ENCODE measurements at places on chromosomes 1 and 21.

- DNase-seq: no peak
Measured at GRCh38 chr1:202160377-202160940, at the start of gene PTPN7. Gene PTPN7 (minus strand): TSS chr1:202160602. CDS start chr1:202159402, 1,200 bp downstream.

GRCh38 chr1:206866062-206866461 is 639 bp downstream of the IL20 start:
- DNase-seq: no peak

DNA sequence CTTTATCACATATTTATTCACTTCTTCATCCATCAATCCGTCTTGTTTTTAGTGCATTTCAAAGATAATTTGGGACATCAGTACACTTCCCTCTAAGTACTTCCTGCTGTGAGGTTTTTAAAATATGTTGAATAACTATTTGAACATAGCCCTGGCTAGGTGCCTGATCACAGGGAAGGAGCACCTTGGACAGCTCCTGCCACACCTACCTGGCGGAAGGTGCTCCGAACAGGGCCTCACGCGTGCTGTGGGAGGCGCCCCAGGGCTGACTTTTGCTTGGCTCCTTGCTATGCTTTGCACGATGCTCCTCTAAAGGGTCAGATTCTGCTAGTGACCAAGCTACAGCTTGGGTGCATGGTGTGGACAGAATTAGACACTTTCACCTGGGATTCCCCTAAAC is 4.9 kb upstream of the ATXN7L2 start:
- DNase-seq: no peak

- no peak for DNase-seq
Measured at GRCh38 chr1:157734321-157734720, 33.8 kb upstream of the FCRL3 start.

DNA sequence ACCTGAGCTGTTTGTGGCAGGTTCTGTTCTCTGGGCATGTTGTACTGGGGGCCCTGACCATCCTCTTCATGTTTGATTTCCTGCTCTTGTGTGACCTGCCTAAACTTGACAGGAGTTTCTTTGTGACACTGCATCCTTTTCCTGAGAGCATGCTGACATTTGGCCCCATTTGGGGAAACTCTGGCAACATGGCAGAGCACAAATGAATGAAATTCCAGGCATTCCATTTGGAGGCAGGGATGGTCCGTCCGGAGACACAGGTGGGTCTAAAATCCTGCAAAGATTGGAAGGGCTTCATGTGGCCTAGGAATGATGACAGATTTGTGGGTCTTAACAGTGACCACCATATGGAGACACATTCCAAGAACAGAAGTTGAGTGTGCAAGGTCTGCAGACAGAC is 184.0 kb downstream of the FCRL5 start:
- DNase-seq: no peak

DNA sequence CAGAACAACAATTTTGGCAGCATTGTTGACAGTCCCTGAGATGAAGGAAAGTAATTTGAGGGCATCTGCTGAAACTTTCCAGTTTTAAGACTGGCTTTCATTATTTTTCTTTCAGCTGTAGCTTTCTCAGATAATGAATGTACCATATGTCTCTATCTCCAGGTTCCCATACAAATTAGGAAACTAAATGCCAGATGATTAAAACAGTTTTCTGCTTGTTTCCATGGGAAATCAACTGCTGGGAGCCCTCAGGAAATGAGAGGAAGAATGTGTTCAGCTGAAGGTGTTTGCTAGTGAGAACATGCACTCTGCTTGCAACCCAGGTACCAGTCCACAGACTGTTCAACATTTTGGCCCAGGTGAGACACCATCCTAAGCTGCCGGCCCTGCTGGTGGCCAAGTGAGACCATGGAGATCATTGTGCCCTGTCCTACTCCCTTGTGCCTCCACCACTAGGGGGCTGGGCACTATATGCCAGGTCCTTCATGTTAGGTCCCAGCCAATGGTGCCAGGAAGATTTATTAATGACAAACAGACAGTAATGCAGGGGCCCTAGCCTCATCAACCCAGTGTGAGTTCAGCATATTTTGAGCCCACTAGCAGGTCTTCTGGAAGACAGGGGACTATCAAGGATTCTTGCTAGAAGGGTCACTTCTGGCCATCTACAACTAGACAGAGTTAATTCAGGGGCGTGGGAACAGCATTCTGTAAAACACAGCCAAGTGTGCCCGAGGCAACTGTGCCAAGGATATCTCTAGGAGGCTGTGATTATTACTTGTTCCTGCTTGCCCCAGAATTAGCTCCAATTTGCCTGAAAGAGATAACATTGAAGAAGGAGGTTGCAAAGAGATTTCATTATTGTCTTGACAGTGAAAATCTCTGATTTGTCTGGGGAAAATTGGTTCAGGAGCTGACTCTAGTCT is 17.0 kb upstream of the LRRC8C start:
- DNase-seq: no peak

- no peak for DNase-seq
Measured at GRCh38 chr1:40879482-40880175, 17.5 kb upstream of the CITED4 start.

GRCh38 chr1:94239796-94240195 is 2.4 kb upstream of the ARHGAP29 start:
- no peak for DNase-seq

DNA sequence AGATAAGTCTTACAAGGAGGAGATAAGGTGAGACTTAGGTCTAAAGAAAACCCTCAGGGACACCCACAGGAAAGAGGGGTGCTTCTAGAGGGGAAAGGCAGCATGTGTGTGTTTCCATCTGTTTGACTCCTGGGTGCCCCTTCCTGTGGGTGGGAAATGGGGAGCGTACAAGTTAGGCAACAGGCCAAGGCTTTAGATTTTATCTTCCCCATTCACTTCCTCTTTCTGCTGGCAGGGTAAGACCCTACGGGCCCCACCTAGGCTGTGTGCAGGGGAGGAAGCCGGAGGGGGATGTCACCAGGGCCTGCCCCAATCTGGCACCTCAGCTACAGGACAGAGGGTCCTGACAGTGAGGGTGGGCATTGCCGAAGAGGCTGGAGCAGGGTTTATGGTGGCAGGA is 2.5 kb upstream of the OLIG1 start:
- no peak for DNase-seq

- no peak for DNase-seq
Measured at GRCh38 chr1:182917378-182917777, 35.6 kb downstream of the SHCBP1L start.

- DNase-seq: no peak
Measured at GRCh38 chr1:2470290-2471158, 5.6 kb upstream of the PLCH2 start.

DNA sequence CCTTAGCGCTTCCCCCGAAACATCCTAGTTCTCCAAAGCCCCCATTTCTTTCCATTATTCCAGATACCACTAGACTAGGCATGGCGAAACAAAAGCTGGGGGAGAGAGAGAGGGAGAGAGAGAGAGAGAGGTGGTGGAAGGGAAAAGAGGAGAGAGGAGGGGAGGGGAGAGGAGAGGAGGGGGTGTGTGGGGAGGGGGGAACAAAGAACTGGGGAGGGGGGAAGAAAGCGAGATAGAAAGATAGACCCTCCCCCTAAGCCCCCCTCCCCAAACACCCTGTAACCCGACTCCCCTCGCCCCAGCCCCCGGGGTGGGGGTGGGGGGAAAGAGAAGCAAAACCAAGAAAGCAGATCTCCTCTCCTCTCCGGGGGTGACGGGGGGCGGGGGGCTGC is 352 bp downstream of the MEX3A start:
- no peak for DNase-seq

DNA sequence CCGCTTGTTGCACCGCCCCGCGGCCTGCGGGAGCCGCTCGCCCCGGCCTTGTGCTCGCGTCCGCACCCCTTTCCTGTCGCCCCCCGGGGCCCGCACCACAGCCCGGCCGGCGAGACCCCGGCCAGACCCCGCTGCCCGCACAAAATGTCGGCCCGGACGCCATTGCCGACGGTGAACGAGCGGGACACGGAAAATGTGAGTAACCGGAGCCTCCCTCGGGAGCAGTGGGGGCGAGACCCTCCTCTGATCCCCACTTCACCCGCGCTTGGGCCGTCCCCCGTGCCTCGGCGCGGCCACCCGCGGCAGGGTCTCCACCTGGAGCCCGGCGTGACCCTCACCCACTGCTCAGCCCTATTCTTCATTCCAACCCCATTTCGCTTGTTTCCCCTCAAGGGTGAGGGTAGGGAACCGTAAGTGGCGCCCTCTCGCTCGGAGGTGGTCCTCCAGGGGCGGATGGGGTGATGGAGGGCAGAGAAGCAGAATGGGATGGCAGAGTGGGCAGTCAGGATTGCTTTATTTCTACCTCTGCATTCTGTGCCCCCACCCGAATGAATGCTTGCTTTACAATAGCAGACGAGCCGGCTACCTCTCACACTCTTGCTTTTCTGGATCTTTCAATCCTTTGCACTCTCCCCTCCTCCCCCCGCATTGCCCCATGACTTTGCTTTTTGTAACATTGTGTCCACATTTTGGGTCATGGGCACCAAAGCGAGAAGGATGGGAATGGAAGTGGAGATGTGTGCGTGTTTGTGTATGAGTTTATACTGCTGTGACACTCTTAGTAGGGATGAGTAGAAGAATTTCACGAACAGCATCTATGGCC is 954 bp downstream of the MARK1 start:
- DNase-seq: no peak

DNA sequence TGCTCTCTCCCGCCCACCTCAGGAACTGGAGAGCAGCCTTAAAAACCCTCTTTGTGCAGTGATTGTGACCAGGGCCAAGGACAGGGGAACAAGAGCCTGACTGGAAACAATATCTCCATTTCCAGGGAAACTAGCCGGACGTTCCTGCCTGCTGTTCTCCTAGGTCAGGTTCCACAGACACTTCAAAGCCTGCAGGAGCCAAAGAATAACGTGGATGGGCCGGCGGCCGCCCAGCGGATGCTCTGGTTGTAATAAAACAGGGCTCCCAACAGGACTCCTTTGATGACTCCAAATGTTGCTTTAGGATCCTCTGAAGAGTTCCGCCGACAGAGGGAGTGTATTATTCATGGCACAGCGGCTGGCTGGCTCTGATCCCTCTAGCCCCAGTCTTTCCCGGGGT is 162.2 kb downstream of the PLXNA2 start:
- no peak for DNase-seq

DNA sequence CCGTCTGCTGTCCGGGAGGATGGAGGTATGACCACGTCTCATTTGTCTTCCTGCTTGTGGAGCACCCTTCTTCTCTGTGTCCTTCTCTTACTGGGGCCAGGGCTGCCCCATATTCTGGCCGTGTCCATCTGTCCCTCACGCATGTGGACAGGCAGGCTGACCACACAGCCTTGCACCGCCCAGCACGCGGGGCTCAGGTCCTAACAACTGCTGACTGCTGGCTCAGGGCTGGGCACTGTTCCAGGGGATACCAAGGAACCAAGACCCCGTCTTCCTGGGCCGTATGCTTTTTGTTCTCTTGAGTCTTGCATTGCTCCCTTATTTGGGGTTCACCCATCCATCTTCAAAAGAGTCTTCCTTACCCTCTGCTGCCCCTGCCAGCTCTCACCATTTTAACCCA is 17.5 kb upstream of the SPSB1 start:
- DNase-seq: no peak

Data from SW 1271 (cell line).